GM20000 (cell line): ENCODE measurements at places on chromosomes 6 and 20.

- no peak for DNase-seq
Measured at GRCh38 chr6:22766979-22767378, 197.6 kb downstream of the HDGFL1 start.

DNA sequence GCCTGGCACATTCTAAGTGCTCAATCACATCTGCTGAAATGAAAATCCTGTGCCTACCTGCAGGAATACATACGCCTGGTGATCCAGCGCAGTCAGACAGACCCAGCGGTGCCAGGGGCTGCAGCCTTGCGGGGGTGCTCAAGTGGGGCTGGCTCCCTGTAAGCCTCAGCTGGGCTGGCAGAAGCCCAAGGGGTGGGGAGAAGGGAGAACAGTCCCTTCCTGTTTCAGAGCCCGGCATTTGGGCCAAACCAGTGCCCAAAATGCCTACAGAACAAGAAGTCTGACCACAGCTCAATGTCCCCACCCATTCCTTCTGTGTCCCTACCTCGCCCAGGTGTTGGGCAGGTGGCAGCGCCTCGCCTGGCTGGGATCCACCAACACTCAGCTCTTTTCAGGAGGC lies 22.6 kb downstream of the KCNK15 start:
- DNase-seq = no peak

DNA sequence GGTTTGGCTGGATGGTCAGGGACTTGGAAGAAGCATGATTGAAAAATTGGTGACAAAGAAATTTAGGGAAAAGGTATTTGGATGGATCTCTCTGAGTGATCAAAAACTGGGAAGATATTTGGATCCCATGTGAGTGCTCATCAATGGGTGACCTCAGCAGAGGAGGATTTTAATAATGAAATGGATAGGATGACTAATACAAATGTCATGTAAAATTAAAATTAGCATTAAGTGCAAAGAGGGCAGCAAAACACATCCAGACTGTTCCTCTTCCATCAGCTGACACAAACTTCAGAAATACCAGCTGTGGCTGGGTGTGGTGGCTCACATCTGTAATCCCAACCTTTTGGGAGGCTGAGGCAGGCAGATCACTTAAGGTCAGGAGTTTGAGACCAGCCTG lies 151.7 kb downstream of the THBS2 start:
- DNase-seq = no peak

DNA sequence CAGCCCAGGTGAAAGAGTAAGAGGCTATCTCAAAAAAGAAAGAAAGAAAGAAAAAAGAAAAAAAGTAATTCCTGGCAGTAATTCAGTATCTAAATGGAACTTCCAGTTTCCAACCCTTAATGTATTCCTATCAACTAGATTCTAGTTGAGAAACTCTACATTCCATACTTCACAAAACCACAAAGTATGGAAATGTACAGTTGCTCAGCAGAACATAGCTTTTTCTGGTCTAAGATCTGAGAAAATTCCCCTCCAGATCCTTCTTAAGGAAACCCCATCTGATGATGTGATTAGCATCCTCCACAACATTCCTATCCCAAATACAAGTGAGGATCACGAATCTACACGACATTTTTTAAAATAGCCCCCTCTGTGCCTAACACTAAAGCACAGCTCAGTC lies 3.6 kb downstream of the ARMH2 start:
- DNase-seq = no peak

DNA sequence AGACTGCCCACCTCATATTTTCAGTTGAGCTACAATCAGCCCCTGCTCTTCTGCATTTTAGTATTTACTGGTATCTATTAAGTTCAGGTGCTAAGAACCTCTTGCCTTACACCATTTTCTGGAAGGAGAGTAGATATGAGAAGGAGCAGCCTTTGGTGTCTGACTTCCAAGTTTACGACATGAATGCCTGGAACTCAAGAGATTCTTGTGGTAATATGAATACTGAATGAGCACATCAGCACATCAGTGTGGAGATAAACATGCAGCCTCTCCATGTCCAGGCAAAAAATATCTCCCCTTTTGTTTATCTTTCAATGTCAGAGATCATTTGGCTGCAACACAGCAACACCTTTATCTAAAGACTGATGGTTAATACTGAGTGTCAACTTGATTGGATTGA lies 65.8 kb upstream of the THEMIS start:
- no peak for DNase-seq

GRCh38 chr6:154479351-154479769 lies 31.1 kb downstream of the CNKSR3 start:
- no peak for DNase-seq

DNA sequence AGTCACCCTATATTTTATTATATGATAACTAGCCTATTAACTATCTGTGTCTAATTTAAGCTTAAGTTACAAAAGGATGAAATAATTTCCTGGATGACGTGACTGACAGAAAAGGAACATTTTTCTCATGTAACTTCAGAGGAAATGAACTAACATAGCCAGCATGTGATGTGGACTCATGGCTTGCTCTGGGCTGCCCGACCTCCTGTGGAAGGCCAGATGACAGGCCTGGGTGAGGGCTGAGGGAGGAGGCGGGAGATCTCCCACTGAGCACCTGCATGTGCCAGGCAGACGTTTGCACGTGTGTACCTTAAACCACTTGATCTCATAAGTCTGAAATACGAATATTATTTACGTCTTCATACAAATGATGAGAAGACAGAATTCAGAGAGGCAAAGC lies 321.1 kb downstream of the SYNE1 start:
- no peak for DNase-seq
